ENCODE measurements at places on chromosomes 12 and 14.

DNA sequence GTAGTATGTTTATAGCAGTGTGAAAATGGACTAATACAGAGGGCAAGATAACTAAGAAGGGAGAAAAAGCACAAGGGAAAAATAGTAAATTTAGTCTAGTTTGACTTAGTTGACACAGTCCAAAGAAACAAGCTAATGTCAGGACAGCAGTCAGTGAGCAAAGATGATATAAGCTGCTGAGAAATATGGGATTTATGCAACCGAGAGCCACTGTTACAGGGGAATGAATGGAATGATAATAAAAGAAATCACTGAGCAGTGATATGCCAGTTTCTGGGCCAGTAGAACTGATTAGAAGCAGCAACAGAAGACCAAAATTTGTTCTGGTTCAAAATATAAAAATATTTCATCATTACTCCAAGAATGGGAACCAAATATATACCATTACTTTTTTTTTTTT, 60.1 kb downstream of the R3HDM2 start:
- DNase-seq = no peak

DNA sequence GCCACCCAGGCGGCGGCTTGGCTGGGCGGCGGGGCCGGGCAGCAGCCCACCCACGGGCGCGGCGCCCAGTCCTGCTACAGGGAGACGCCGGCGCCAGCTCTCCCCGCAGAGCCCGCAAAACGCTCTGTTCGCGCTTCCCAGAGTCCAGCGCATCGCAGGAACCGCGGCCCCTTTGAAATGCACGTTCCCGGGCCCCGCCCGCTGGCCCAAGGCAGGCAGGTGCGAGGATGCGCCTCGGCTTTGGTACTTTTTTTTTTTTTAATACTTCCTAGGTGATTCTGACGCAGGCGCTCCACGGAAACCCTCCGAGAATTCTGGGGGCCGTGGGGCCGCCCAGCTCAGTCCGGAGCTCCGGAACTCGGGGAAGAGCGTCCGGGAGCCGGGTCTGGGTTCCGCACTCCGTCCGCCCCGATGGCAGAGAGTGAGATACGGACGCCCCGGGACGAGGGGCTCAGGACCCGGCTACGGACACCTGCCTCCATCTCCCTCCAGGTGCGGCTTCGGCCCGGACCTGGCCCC, 483 bp downstream of the POC1B start:
- peak; percentile 31 for DNase-seq

DNA sequence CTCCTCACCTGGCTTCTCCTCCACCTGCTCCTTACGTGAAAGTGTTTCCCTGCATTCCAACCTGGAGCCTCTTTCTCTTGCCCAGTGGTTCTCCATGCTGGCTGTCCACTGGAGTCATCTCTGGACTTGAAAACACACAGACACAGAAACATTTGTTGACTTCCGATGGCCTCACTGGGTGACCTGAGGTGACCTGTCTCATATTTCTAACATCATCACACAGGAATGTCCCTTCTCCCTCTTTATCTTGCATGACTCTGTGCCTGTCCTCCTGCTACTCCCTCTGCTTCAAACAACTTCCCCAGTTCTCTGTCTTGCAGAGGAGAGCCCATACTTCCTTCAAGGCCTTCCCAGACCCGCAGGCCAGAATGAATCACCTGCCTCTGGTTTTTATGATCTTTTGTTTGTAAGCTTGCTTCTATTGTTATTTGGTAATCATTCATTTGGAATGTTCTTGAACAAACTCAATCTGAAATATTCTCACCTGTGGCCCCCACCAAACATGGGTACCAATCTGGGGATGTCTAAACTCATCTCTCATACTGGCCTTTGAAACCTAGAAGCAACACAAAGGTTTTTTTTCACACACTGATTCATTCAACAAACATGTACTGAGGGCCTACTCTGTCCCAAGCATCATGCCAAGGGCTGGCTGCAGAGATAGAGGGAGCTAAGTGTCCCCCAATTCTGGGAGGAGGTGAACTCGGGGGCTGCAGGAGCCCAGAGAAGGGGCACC, 9.7 kb upstream of the RIN3 start:
- DNase-seq = no peak

- DNase-seq = no peak
Observed at GRCh38 chr14:83548061-83548839, 1981.7 kb upstream of the FLRT2 start.

- DNase-seq = no peak
Observed at GRCh38 chr14:67137744-67138371, 51.4 kb upstream of the GARIN2 start.

GRCh38 chr12:65313719-65314317, 35.3 kb downstream of the MSRB3 start:
- DNase-seq = no peak

DNA sequence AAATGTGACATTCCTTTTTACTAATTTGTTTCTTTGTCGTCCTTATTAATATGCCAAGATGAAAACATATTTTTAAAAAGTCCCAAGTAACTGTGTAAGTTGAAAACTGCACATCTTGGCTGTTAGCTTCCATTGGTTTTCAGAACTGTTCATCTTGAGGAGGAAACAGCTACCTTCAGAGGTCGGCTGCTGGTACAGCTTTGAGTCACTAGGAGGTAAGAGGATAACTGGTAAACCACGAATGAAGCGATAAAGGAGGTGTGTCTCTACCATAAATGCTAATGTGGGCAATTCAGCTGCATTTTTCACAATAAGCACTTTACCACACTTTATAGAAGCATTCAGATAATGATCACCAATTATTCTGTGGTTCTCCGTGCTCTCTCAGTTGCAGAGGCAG, 137.5 kb upstream of the KRAS start:
- DNase-seq = no peak

DNA sequence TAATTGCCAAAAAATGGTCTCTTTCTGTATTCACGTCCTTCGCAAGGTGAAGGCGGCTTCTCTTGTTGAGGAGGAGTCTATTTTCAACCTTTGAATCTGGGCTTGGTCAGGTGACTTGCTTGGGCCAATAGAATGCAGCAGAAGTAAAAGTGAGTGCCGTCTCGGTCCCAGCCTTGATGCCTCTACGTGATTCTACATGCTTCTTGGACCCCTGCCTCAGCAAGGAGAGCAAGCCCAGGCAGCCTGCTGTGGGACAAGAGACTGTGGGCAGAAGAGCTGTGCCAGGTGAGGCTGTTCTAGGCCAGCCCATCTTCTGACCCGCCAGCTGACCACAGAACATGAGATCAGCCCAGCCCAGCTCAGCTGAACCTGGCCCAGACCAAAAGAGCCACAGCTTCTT, 39.1 kb upstream of the CCDC63 start:
- no peak for DNase-seq

- no peak for DNase-seq
Observed at GRCh38 chr14:84064316-84065125, 1465.4 kb upstream of the FLRT2 start.

DNA sequence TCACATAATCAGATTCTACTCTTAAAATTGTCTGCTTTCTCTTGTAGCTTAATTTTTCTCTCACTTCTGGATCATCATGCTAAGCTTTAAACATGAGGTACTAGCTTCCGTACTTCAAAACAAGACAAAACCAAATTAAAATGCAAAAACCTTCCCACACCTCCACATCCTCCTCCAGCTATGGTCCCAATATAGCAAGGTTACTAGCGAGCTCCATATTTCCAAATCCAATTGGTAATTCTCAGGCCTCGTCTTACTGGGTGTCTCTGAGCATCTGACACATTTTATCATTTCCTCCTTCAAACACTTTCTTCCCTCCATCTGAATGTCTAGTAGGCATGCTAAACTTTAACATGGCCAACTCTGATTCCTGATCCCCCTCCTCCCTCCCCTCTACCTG, 7.9 kb upstream of the PAPOLA start:
- DNase-seq = no peak

DNA sequence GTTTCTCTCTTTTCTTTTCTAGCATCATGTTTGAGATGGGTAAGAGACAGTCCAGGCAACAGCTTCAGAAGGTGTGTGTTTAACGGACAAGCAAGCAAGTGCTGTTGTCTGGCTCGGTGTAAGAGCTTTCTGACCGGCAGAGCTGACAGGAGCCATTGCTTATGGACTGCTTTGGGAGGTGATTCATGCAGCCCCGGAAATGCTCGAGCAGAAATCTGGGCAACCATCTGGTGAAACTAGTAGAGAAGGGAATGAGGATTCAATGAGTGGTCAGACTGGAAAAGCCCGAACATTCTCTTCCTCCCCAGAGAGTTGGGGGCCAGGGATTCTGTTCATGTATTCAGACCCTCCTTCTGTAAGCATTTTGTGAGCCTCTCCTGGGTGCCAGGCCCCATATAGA, 24.4 kb downstream of the TUNAR start:
- no peak for DNase-seq

GRCh38 chr12:54154681-54155186, 34.1 kb downstream of the SMUG1 start:
- DNase-seq = no peak

DNA sequence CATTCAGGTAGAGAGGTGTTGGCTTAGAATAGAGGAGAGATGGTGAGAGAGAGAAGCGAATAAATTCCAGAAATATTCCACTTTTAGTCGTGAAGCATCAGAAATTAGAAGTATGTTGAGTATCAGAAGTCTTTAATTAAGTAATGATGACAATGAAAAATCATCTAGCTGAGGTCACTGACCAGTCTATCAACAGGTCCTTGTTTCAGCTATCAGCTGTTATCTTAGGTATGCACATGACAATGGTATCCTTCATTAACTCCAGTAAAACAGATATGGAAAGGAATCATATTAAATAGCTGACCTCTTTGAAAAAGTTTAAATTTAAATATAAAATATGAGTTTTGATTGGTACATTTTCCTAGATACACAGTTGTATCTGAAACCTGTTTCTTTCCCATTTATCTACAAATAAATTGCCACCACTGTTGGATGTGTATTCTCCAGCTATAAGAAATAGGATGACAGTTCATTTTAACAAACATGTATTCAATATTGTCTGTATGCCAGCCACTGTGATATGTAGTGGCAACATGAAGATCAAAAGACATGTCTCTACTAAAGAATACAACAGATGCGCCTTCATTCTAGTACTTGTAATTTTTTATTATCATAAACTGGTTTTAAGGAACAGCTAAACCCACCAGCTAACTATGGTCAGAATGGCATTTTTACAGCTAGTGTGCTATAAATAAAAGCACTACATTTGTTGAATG, 424.2 kb upstream of the DCN start:
- DNase-seq = no peak

- DNase-seq = no peak
Observed at GRCh38 chr12:82530394-82530793, 156.3 kb upstream of the TMTC2 start.

Measured in CD4-positive, alpha-beta T cell treated with Interferon gamma for 1 hour (primary cell).